Hippocampal formation (tissue), 2 donors: ENCODE measurements at places on chromosomes 6 and 20.

GRCh38 chr6:158027590-158028285 is 46.1 kb downstream of the SYNJ2 start:
- DNase-seq: no peak

DNA sequence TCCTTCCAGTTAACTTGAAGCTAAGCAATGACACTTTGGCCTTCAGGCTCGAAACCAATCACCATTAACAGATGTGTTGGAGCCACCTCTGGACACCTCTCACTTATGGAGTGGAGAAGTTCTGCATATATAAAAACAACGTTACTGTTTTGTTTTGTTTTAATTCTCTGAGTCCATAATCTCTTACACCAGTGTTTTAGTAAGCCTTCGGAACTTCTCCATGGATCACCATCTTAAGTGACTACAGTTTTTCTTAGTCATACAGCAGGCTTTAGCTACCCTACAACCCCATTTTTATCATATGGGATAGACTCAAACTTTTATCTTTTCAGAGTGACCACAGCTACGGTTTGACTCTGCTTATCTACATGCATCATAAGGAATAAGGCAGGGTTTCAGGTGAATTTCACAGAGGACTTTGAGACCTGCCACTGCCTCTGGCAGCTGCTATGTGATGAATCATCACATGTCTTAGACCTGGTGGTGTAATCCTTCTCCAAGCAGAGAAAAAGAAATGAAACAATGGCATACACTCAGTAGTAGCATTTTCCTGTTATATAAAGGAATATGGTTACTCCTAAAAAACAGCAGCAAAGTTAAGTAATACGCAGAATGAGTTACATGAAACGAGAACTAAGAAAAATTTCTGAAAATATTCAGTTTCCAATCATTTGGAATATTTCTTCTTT is 5.5 kb upstream of the HDDC2 start:
- no peak for DNase-seq

DNA sequence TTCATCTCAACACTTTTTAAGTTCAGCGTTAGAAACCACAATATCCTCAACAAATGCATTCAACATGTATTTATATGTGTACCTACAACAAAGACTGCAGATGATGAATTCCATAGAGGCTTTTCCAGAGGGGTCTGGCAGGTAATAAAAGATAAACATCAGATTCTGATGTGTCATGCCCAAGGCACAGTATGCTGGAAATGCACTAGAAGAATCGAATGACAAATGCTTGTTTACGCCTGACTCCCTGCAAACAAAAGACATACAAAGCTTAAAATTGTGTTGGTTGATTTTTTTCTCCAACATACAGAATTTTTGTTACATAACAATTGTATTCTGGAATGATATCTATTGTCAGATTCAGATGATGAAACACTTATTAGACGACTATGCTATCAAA is at the start of gene LGSN:
TSS of gene LGSN (minus strand) at position 45 of the 400 bp plus-strand sequence. CDS start at position 5, 40 bp downstream.
- no peak for DNase-seq

DNA sequence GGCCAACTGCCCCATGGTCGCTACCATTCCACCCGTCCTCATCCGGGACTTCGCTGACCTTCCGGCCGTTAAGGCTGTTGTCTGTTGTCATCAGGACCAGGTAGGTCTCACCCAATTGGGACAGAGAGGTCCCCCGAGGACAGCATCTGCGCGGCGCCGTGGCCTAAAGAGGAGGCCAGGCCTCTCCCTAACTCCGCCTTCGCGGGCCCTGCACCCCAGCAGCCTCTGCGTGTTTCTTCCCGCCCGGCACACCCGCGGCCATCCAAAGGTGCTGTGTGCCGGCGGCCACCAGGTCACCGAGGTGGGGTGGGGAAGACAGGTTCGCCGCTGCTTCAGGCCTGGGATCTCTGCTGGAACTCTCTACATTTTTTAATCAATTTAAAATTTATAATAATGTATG is 9.0 kb downstream of the OR2W1 start:
- no peak for DNase-seq

DNA sequence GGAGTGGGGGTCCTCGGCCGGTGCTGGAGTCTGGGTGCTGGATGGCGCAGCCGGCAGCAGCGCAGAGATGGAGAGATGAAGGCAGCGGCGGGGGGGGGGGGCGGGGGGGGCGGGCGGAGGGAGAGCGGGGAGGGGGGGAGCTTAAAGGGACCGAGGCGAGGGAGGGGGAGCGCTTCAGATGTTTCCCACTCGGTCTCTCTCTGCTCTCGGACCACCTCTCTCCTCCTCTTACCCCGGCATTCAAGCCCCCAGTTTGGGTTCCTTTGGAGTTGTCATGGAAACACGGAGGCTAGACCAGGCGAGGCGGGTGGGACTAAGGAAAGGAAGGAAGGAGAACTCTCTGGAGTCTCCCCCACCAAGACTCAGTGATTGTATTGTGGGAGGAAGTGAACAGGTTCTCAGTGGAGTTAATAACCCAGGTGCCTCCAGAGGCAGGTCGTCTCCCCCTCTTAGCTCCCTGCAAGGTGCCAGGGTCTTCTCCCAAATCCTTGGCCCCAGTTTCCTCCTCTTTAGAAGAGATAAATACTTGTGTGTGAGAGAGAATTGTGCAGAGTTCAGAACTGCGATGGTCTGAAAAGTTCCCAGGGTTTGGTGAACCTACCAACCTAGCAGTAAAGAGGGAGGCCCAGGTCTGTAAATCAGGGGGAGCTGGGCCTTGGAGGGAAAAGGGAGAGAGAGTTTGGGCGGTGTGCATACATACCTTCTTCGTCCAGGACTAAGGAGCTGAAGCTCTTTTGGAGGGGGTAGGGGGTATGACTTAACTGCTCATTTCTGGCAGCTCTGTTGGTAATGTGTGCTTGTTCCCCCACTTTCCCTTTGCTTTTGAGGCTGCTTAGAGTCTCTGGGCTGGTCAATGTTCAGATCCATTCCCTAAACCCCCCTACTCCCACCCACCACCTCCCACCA is at the start of gene PRRT1:
TSS of gene PRRT1 (minus strand) at position 77 of the 906 bp plus-strand sequence. CDS start 112 bp downstream, outside the sequence.
- peak; percentile 37 for DNase-seq

DNA sequence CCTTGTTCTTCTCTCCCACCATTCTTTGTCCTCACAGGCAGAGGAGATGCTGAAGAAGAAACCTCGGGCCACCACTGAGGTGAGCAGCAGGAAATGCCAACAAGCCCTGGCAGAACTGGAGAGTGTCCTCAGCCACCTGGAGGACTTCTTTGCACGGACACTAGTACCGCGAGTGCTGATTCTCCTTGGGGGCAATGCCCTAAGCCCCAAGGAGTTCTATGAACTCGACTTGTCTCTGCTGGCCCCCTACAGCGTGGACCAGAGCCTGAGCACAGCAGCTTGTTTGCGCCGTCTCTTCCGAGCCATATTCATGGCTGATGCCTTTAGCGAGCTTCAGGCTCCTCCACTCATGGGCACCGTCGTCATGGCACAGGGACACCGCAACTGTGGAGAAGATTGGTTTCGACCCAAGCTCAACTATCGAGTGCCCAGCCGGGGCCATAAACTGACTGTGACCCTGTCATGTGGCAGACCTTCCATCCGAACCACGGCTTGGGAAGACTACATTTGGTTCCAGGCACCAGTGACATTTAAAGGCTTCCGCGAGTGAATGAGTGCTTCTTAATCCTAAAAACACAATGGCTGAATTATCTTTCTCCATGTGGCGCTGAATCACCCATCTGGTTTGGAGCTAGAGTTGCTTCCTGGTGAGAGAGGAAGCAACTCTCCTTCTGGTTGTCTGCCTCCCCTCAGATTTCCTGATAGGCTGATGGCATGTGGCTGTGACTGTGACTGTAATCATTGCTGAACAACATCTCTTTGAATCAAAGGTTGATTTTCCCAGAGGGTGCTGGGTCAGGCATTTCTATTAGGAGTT is 4.6 kb downstream of the MAD2L1BP start:
- no peak for DNase-seq

- no peak for DNase-seq
These were observed 132.6 kb downstream of the PHACTR1 start for GRCh38 chr6:12848964-12849808.

DNA sequence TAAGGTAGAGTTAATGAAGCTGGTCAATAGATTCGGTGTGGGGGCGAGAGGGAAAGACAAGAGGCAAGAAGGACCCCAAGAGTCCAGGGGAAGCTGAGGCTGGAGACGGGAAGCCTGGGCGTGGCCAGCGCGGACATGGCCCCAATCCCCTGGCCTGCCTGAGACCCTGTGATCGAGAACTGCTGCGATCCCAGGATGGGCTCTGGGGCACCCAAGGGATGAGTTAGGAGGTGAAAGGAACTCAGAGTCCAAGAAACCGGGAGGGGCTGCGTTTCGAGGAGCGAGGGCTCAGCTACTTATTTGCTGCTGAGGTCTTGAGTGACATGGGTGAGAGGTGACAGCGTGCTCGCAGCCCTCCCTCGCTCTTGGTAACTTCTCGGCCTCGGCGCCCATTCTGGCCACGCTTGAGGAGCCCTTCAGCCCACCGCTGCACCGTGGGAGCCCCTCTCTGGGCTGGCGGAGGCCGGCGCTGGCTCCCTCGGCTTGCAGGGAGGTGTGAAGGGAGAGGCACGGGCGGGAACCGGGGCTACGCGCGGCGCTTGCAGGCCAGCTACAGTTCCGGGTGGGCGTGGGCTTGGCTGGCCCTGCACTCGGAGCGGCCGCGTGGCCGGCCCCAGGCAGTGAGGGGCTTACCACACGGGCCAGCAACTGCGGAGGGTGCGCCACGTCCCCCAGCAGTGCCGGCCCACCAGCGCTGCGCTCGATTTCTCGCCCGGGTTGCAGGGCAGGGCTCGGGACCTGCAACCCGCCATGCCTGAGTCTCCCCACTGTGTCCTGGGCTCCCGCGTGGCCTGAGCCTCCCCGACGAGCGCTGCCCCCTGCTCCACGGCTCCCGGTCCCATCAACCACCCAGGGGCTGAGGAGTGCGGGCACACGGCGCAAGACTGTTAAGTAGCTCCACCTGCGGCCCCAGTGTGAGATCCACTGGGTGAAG is 58.2 kb downstream of the IRF4 start:
- DNase-seq: no peak

DNA sequence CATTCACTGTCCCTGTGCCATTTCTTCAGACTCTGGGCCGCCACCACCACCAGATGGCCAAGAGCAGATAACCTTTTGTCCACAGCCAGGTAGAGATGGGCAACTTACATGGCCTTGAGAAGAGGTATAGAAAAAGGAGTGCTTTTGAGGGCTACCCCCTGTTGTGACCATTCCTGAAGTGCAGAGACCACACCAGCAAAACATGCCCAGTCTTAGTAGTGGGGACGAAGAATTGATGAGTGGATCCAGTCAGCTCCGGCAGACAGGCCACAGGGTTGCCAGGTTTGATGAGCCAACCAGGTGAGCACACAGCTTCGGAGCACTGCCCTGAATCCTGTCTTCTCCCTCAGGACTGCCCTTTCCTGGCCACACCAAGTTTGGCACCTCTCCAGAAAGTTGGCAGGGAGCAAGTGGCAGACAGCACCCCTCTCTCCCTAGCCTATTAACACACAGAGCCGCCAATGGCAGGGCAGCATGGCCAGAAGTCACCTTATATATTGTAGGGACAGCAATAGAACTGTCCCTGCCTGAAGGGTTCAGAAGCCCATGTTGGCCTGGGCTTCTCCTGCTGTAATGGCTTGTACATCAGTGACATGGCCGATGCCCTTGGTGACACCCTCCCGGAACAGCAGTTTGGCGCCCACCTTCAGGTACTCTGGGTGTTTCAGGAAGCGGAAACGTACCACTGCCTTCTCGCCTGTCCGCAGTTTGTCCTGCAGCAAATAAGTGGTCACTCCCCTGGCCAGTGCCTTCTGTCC is 7.8 kb downstream of the GTPBP2 start:
- no peak for DNase-seq

DNA sequence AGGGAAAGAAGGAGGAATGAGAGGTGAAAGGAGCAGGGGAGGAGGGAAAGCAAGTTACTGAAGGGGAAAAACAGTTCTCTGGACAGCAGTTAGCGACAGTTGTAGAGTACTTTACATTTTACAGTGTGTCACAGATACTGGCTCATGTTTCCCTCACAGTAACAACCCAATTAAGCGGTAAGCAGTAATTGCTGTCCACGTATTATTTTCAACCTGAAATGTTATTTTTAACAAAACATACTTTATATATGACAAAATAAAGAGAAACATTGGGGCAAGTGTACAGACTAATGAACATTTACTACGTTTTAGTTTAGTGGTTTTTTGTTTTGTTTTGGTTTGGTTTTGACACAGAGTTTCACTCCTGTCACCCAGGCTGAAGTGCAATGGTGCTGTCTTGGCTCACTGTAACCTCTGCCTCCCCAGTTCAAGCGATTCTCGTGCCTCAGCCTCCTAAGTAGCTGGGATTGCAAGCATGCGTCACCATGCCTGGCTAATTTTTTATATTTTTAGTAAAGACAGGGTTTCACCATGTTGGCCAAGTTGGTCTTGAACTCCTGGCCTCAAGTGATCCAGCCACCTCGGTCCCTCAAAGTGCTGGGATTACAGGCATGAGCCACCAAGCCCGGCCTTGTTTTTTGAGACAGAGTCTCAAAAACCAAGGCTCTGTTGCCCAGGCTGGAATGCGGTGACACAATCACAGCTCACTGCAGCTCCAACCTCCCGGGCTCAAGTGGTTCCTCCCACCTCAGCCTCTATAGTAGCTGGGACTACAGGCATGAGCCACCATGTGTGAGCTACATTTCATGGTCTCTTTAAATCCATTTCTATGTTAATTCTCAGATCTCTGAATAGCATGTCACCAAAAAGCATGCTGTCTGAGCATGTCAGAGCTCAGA is 22.6 kb upstream of the BTN3A2 start:
- no peak for DNase-seq

DNA sequence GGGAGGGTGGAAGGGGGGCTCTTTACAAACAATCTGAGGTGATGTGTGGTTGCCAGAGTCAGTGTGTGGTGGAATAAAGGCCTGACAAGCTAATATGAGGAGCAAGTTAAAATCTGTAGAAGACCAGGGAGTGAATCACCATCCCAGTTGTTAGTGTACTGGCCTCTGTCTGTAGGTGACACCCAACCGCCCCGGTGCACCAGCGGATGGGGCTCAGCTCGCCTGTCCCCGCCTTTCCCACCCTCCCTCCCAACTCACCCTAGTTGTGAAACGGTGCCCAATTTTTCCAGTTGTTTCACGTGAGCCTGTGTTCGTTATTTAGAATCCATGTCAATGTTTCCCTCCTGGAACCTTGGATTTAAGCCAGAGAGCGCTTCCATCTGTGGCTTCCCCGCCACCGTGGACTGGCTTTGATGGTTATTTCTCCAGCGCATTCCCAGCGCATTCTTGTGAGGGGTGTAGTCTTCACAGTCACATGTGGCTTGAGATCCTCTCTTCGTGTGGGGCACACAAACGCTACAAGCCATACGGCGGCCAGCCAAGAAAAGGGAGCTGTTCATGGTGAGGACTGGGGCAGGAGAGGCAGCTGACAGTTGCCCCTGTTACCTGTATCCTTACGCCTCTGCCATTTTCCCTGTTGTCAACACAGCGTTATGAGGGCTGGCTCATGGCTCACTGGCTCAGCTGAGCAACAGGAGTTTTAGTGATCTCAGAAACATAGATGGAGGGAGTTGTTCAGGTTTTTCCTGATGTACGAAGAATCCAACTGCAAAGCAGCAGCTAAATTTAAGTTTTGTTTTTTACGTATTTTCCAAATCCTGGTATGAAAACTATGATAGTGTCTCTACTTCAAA is 137.6 kb downstream of the ZDHHC14 start:
- no peak for DNase-seq

GRCh38 chr20:62647521-62648317 is 5.4 kb downstream of the SLCO4A1 start:
- DNase-seq: no peak

GRCh38 chr6:37862992-37863391 is 43.5 kb downstream of the ZFAND3 start:
- no peak for DNase-seq
